ENCODE measurements at places on chromosomes 2 and 18. TPM values are rescaled to one million over a fixed set of nuclear protein-coding genes. Genes with fewer than 3 reads are reported as not detected.

UGT1A5 gene
- total RNA-seq: not detected

EN1 gene
- total RNA-seq: not detected

ALKAL2 gene
- 3.1 TPM for total RNA-seq

LONRF2 gene
- 3.8 TPM for total RNA-seq

AGPS gene
- 50.2 TPM for total RNA-seq
